ENCODE measurements at places on chromosomes 7 and 10. TPM values are rescaled to one million over a fixed set of nuclear protein-coding genes. Genes with fewer than 3 reads are reported as not detected.

Gene HTR7
- 0.14 TPM for total RNA-seq

Gene IGFBP3
- 37.0 TPM for total RNA-seq

Gene ABCF2
- total RNA-seq = 26.1 TPM

Gene CLDN3
- total RNA-seq = 6.0 TPM

Gene LRRC17
- total RNA-seq = 27.8 TPM

Gene EBF3
- 1.5 TPM for total RNA-seq

Gene PDE6C
- not detected for total RNA-seq

Gene BCAP29
- 22.2 TPM for total RNA-seq

Gene ATRNL1
- total RNA-seq = 3.4 TPM

Gene AMZ1
- 0.05 TPM for total RNA-seq

Gene BAMBI
- 1.3 TPM for total RNA-seq

Gene CFTR
- 0.28 TPM for total RNA-seq

Gene VPS37D
- total RNA-seq = 1.2 TPM

Gene OLAH
- total RNA-seq = 0.09 TPM

Gene RPA3
- 117 TPM for total RNA-seq

Gene CALN1
- total RNA-seq = 36.8 TPM

Gene ARHGEF35
- total RNA-seq = 1.3 TPM

Gene AP5Z1
- total RNA-seq = 19.2 TPM
